RKO (cell line): ENCODE measurements at places on chromosomes 6 and 20.
A peak's percentile ranks its signal among the peaks of the same experiment; 100 is the strongest.

- DNase-seq = no peak
Measured at GRCh38 chr6:147972448-147972847, 370.2 kb upstream of the SASH1 start.

DNA sequence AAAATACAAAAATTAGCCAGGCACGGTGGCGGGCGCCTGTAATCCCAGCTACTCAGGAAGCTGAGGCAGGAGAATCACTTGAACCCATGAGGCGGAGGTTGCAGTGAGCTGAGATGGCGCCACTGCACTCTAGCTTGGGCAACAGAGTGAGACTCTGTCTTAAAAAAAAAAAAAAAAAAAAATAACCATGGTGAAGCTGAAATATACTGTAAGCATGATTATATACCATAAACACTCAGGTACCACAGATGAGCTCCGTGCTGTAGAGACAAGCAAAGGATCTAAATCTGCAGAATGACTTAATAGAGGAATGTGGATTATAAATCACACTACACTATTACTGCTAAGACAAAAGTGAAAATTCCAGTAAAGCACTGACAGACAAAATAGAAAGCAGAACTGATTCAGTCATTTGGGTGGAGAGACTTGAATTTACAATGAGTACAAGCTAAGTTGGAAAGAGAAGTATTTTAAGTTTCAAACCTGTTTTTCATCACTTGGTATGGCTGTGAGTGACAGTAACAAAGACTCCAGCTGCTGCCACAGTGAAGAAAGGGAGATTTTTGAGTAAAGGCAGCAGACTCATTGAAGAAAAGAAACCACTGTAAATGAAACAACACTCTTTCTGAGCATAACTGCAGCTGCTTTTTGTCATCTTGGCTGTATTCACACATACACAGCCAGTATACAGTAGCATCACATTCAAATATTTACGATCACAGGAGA, 322.1 kb downstream of the RNGTT start:
- DNase-seq = no peak

DNA sequence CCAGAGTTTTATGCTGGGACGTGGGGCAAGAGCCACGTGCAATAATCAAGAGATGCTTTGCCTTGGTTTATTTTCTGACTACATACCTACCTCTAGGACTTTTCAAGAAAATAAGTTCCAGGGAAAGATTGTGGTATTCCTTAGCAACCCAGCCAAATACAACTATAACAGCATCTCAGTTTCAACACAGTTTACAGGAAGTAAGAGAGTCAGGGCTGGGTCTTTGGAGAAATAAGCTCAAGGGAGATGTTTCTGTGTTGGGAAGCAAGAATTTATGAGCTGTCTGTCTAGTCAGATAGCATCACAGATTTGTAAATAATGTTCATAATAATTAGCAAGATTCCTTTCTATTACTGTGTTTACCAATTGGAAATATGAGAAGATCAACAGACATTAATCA, 35.1 kb downstream of the MAP3K5 start:
- DNase-seq = no peak

DNA sequence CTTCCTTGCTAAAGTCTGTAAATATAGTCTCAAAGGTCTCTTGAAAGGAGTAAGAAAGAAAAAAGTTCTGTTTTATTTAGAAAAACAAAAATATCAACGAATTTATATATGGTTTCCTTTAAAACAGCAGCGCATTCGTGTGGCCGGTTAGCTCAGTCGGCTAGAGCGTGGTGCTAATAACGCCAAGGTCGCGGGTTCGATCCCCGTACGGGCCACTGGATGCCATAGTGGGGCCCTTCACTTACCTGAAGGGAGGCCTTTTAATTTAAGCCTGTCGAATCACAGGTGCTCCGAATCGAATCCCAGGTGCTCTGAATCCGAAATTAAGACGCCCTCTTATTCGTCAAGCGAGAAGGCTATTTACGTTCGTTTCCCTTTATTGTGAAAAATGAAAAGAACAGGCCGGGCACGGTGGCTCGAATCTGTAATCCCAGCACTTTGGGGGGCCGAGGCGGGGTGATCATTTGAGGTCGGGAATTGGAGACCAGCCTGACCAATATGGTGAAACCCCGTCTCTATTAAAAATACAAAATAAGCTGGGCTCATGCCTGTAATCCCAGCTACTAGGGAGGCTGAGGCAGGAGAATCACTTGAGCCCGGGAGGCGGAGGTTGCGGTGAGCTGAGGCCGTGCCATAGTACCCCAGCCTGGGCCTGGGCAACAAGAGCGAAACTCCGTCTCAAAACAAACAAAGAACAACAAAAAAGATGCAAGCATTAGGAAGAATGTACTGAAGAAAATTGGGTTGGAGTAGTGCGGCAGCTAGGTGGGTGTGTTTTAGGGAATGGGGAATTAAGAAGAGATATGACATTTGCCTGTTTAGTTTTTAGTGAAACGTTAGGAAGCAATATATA, 195.8 kb upstream of the ZNF184 start:
- DNase-seq = peak; percentile 78

DNA sequence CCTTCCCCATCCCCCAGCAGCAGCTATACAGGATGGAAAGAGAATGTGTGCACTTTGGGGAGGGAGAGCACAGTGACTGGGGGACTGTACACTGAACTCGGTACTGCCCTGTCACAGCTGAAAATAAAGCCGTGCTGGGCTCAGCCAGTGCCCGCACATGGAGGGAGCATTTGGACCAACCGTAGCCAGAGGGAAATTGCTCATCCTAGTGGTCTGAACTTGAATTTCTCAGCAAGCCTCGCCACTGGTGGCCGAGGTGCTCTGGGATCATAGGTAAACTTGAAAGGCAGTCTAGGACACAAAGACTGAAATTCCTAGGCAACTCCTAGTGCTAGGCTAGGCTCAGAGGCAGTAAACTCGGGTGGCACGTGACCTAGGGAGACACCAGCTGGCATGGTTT, 61.0 kb downstream of the DZANK1 start:
- no peak for DNase-seq
